ENCODE measurements at places on chromosomes 3 and 15.

DNA sequence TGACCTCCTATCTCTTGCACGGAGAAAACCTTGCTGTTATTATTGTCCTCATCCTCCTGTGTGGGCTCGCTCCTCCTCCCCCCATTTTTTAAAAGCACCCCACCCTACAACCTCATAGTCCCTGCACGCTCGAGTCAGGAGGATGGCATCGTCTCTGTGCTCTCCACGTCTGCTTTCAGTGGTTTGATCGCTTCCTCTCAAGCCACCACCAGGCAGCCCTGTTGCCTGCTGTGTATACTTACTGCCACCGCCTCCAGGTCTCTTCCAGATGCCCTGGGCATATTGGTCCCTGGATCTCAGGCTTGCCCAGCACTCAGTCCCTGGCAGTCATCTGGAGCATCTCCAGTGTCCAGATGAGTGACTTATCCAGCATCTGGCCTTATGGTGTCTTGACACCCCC is 42.1 kb upstream of the GCNT3 start:
- no peak for DNase-seq

DNA sequence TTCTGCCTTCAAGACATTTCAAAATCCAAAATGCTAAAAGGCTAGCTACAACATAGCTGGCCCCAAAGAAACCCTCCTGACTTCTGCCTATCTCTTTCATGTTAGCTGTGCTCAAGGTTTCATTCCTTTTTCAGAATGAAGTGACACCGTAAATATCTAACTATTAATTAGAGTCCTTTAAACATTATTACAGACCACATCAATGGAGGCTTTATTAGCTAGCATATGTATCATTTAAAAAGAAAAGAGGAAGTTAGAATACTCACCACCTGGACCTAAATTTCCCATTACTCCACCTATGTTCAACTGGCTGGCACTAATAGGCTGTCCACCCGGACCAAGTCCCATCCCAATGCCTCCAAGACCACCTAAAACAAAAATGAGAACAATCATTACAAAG is 24.6 kb downstream of the MYEF2 start:
- DNase-seq = no peak

GRCh38 chr3:33030802-33031201 is 66.1 kb downstream of the GLB1 start:
- DNase-seq = no peak

GRCh38 chr3:149152420-149152819 is 23.0 kb downstream of the HPS3 start:
- DNase-seq = no peak

- no peak for DNase-seq
These were observed 5.3 kb upstream of the NCK1 start for GRCh38 chr3:136856665-136857064.

- DNase-seq = no peak
These were observed 10.9 kb upstream of the MESP1 start for GRCh38 chr15:89761929-89762328.

Data from brain pericyte (primary cell).